ENCODE measurements at places on chromosomes 5 and 9. TPM values are rescaled to one million over a fixed set of nuclear protein-coding genes. Genes with fewer than 3 reads are reported as not detected.

PRSS3 gene
- total RNA-seq = 14.7 TPM

EGFL7 gene
- total RNA-seq = 51.0 TPM

NAIP gene
- total RNA-seq = 0.67 TPM

TRIM36 gene
- 2.6 TPM for total RNA-seq

UAP1L1 gene
- 11.8 TPM for total RNA-seq

PCDHB12 gene
- total RNA-seq = not detected

GPR151 gene
- not detected for total RNA-seq

SWI5 gene
- total RNA-seq = 43.6 TPM
